ENCODE measurements at places on chromosomes 1 and 21.

DNA sequence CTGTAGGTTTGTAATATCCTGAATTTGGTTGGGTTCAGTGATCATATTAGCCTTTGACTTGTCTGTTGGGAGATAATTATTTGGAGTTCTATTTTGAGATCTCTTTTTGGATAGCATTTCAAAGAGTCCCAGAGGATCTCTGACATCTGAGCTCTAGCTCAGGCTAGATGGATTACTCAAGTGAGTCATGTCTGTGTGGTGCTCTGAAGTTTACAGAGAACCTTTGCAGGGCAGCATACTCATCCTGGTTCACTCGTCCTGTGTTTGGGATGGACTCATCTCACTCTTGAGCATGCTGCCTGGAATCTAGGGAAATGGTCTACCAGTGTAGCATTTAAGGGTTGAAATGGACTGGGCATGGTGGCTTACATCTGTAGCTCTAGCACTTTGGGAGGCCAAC, 29.4 kb upstream of the BMP8A start:
- DNase-seq, result no peak

DNA sequence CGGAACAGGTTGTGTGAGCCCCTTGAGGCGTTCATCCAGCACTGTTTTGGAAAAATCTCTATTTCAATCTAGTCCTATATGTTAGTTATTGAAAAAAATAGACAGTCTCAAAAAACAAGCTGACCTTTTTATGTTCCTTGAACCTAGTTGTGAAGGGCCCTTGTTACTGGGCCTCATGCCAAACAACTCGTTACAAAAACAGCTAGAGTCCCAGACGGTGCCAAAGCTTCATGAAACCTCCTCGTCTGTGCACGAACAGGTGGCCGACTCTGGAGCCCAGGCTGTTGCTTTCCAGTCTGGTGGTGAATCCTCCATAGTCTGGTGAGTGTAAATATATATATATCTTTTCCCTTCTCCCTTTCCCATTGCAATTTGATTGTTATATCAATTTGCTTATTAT, at the start of gene CHIA:
CHIA (plus strand) TSS at position 222 of the 400 bp plus-strand sequence. CDS start 19,617 bp downstream, outside the sequence.
- DNase-seq, result no peak

DNA sequence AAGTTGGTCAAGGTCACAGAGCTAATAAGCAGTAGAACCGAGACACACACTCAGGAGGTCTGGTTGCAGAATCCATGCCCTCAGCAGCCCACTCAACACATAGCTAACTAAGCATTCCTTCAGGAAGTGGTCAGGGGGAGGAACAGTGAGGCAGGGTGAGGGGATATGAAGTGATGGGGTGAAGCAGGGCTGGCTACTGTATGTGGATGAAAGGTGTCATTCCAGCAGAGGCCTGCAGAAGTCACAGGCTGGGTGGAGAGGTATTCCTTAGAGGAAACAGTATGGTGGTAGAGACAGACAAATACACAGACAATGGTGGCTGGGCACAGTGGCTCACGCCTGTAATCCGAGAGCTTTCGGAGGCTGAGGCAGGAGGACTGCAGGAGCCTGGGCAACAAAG, 14.1 kb downstream of the TMCO4 start:
- no peak for DNase-seq

DNA sequence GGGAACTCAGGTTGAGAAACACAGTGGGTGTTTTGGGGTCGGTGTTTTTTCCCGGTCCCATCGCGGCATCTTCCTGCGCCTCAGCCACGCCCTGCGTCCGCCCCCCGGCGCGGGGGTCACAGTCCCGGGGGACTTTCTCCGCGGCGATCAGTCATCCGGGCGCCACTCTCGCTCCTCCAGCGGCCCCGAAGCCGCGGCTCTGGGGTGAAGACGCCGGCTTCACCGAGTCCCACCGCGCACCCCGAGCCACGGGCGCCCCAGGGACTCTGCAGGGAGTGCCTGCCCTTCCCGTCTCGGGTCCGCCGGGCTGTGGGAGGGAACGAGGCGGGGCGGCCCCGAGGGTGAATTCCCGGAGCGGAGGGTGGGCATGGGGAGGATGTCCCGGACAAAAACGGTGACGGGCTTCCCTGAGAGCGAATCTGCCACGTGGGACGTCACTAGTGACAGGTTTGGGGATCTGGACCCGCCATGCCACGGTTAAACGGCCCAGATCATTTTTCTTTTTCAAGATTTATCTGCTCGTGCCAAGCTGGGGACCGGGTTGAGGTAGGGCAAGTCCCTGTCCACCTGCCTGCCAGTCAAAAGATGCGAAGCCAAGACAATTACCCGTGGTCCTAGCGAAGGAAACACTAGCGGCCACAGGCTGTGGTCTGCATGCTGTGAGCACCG, 717 bp upstream of the BATF3 start:
- DNase-seq, result no peak

DNA sequence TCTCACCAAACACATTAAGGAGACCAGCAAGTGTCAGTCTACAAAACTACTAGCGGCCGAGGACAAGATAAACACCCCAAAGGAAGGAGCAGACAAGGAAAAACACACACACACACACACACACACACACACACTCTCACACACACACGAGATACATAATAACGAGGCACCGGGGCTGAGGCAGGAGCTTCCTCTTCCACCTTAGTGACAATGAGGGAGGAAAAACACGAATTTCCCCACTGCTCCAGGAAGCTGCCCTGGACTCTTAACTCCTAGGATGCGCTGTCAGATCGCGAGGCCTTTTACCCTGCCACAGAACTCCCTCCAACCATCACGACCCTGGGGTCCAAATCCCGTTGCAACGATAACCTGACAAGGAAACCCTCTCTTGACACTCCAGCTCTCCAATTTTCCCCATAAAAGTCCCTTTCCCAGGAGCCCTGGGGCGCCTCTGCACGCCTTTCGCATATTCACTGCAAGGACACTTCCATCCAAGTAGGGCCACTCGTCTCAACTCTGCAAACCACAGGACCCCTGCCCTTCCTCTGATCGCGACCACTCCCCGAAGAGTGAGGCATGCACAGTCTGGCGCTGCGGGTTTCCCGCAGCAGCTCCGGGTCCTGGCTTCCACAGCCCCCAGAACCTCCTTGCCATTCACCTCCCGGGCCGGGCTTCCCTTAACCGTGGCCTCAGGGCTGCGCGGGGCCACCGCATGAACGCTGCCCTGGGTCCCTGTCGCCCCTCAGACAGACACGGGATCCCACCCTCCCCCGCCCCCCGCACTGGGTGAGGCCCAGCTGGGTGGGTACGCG, 581 bp downstream of the ETV3 start:
- no peak for DNase-seq

DNA sequence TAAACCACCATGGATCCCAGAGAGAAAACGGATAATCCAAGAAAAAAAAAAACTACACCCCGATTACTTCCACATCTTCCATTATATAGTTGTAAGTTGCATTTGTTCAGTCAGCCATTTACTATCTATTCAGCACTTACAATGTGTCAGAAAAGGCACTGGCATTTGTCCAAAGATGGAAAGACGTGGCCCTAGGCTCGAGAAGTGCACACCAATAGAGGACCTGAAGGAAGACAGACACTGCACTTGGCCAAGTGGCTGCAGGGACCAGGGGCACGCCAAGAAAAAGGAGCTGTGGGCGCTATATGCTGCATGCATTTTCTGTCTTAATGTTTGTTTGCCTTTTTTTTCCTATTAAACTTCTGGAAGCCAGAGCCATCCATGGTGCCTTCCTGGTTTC, 45.2 kb upstream of the LYST start:
- no peak for DNase-seq

DNA sequence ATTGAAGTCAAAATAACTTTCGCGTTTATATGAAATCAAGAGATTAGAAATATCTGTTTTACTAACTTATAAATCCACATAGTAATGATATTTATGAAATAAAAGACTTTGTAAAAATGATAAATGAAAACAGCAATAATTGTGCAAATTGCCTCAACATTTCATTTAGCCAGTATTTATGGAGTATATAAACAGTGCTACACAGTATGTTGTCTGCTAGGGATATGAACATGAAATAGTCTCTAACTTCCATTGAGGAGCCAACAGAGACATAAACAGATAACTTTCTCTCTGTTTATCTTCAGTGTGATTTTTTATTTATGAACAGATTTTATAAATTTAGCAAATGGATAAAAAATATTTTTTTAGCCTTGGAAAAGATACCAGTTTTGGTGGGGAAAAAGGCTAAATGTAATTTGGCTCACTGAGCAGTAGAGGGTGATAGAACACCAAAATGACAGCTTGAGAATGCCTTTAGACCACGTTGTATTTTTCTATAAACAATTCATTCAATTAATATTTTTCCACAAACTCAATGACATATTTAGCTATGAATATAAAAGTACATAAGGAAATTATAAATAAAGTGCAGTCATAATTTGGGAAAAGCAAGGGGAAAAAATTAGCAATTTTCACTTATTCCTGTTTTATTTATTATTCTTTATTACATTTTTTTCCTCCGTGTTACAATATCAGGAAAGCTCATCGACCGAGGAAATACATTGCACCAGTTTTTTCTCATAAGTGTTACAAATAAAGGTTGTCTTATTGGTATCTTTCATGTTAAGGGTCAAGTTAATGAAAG, 47.5 kb upstream of the EEIG2 start:
- DNase-seq, result no peak

GRCh38 chr1:229221106-229222019, 49.5 kb upstream of the RAB4A start:
- DNase-seq, result no peak

DNA sequence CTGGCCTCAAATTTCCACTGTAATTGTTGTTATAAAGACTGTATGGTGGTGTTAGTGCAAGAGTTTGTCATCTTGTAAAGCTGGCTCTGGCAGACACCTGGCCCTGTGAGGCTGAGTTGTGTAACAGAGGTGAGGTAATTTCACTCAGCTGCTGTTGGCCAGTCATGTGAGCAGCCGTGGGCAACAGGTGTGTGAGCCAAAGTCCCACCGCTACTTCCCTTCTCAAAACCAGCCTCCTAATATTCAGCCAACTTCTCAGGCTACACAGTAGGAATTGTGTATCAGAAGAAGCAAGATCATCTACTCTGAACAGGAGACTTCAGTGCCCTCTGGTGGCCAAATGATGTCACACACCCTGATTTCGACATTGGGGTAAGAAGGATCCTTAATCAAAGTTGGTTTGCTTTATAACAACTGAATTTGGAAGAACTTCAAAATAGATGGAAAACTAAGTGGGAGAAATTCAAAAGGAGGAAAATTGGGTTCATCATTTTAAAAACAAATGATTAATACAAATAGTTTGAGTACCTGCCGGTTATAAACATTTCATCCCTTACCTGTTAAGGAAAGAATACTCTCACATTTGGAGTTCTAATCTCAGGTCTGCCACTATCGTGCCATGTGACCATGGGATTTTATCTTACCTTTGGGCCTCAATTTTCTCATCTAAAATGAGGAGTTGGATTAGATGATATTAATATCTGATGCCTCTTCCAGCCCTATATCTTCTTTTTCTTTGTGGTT, 2.6 kb upstream of the CREG1 start:
- DNase-seq, result peak; percentile 62

- no peak for DNase-seq
These were observed 18.1 kb upstream of the KCNAB2 start for GRCh38 chr1:6027591-6027990.

DNA sequence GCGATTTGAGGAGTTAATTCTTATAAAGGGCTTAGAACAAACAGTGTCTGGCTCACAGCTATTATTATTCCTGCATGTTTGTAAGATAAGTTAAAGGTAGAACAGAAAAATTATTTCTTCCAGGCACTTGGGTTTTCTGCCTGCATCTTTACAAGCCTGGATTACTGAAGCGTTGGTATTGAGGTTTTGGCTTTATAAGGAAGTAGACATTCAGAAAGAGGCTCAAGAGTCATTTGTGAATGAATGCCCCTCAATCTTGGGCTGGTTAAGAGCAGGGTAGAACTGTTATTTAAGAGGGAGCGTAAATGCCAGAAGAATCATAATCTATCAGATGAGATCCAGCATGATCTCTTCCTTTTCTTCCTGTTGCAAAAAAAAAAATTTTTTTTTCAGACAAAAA, 77.3 kb upstream of the ARID1A start:
- DNase-seq, result peak; percentile 16

DNA sequence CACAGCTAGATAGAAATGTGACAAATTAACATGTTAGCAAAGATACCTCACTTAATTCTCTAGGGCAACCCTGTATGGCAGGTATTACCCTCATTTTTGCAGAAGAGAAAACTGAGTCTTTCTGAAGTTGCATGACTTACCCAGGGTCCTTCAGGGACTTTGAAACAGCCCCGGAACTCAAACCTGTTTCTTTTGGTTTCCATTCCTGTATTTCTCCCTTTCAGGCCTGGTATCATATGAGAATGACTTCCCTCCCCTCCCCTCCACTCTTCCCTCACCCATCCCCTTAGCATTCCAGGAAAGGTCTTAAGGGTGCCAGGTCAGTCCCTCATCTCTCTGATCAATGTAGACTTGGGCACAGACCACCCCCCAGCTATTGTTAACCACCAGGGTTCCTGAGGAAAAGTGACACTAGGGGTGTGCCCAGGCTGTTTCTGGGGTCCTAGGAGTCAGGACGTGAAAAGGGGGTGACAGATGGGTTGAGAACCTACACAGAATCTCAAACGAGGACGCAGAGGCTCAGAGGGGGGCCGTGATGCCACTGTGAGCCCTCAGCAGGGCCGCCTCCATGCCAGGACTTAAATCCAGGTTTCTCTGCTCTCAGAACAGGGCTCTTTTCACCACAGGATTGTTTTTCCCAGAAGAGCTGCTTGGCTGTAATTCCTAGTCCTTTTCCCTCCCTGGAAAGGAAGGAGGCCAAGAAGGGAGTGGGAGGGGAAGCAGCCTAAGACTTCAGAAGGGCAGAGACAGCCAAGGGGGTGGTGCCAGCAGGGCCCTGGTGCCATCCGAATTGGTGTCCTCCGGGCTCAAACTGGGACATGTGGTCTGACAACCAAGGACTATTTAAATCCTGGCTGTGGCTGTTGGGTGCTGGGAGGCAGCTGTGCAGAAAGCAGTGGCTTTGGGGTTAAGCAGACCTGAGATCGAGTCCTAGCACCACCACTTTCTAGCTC, 2.1 kb upstream of the WASF2 start:
- no peak for DNase-seq

DNA sequence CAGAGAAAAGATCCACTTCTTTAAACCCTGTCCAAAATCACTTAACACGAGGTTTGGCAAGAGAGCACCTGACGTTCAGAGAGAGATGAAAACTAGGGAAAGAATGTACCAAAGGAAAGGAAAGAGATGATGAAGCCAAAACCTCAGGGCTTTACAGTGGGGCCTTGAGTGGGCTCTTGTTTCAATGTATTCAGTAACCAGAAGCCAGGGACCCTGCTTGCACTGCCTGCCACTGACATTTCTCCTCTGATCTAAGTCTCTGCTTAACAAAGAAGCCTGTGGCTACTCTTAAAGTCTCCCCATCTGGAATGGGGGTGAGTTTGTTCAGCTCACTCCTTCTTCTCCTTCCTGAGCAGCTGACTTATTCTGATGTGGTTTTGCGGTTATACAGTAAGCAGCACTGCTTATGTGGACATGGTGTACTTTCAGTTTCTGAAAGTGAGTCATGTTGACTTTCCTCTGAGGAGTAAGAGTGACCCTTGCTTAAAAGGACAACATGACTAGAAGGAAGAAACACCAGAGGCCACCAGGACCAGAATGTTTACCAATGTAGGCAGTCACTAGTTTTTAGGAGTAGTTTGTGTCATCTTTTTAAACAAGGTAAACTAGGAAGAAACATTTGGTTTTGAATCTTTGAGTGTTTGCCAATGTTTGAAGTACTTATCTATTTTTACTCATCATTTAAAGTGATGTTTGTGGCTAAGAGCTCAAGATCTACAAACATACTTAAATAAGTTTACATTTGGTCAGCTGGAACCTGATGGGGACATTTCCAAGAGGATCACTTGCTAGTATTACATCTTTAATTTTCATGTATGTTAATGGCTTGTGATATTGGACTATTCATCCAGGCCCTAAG, 87.4 kb downstream of the FASLG start:
- no peak for DNase-seq
